ENCODE measurements at places on chromosomes 2 and 18. TPM values are rescaled to one million over a fixed set of nuclear protein-coding genes. Genes with fewer than 3 reads are reported as not detected.
A peak's percentile ranks its signal among the peaks of the same experiment; 100 is the strongest.

- H3K36me3 ChIP-seq = no peaks in the 10 kb centered on the region
- H3K27me3 ChIP-seq = no peaks in the 10 kb centered on the region
- H3K27ac ChIP-seq = no peak overlapping the region
- H3K4me3 ChIP-seq = no peak overlapping the region
Measured at GRCh38 chr2:52970642-52971041, 797.0 kb upstream of the CHAC2 start.

DNA sequence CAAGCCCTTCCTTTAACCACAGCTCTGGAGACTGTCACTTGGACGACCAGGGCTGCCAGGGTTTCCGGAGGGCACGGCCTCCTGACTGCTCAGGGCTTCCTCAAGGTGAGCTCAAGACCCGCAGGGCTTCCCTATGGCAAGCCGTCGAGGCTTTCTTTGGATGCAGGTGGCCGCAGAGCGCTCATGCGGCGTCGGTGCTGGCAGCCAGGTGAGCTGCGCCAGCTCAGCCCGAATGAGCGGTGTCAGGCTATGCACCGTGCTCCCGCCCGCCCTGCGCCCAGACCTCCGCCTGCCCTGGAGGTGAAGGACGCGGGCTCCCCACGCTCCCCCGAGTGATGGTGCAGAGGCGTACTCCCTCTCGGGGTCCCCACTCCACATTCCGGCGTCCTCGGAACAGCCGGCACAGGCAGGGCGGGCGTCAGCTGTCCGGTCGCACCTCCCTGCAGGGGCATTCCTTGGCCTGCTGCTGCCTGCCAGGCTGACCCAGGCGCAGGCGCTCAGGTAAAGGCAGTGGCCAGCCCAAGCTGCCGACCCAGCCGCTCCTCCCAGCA, 20.8 kb upstream of the TUBB6 start:
- H3K27me3 ChIP-seq = no peaks in the 10 kb centered on the region
- H3K36me3 ChIP-seq = no peaks in the 10 kb centered on the region
- peaks cover 24% of the 10 kb centered on the region for H3K4me1 ChIP-seq
- peak overlapping the region; percentile 89 for H3K27ac ChIP-seq
- DNase-seq = no peak

ACTR2 gene
- total RNA-seq = 75.9 TPM

DNA sequence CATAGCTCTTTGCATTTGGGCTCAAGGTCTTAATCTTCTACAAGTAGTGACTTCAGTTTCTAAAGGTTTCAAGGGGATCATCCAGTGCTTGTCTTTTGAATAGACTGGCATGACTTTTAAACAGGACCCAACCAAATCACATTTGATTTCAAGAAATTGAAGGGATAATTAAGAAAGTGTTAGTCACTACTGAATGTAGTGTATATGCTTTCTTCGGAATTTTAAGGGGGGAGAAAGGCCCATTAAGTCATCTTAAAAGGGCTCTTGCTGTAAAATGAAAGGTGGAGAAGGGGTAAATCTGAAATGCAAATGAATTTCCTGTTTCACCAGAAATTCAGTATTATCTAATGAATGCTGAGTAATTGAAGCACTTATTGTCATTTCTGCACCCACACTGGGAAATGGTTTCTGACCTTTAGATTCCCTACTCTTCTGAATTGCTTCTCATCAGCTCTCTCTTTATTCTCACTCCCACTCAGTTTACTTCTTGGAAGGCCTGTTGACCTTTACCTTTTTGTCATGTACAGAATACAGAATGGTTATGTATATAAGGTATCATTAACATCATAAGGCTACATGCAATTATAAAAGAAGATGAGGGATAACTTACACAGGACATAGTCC, 241.4 kb downstream of the SLC8A1 start:
- DNase-seq = no peak
- H3K27ac ChIP-seq = no peak overlapping the region
- no peaks in the 10 kb centered on the region for H3K36me3 ChIP-seq
- H3K27me3 ChIP-seq = no peaks in the 10 kb centered on the region
- no peak overlapping the region for H3K4me3 ChIP-seq
- no peaks in the 10 kb centered on the region for H3K4me1 ChIP-seq

DNA sequence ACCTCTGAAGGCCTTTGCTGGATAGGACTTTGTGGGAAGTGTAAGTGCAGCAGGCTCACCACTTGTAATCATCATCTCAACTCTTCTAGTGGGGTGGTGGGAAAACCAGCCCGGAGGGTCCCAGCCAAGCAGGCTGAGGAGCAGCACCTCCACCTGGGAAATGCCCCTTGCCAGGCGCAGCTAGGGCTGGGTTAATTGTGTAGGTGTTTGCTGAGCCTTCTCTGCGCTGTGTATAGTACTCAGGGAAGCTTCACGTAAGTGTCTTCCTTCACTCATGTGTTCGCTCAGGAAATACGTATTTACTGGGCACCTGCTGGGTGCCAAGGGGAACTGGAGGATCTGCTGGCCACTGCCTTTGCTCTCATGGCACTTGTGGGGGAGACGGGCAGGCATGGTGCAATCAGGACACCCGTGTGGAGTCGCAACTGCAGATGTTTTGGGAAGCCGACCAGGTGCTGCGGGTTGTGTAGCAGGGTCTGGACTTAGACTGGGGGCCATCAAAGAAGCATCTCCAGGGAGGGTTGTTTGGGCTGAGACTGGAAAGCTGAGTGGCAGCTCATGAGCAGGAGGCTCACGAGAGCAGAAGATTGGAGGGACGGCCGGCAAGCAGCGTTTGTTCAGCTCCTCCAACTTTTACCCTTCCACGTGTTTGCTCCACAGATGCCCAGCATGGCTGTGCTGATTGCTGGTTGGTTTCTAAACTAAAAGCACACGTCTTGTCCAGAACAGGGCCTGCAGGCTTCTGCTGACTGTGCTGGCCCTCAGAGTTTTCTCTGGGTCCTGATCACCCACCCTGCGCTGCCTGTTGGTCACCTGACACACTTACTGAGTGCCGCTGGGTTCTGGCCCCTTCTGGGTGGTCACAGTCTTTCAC, 164.6 kb downstream of the LDLRAD4 start:
- H3K27me3 ChIP-seq = no peaks in the 10 kb centered on the region
- peak overlapping the region; percentile 65 for H3K4me3 ChIP-seq
- peak overlapping the region; percentile 88 for H3K27ac ChIP-seq
- peaks cover 68% of the 10 kb centered on the region for H3K4me1 ChIP-seq
- DNase-seq = no peak

KLF11 gene
- total RNA-seq = 14.4 TPM

CACNB4 gene
- 5.6 TPM for total RNA-seq

DNA sequence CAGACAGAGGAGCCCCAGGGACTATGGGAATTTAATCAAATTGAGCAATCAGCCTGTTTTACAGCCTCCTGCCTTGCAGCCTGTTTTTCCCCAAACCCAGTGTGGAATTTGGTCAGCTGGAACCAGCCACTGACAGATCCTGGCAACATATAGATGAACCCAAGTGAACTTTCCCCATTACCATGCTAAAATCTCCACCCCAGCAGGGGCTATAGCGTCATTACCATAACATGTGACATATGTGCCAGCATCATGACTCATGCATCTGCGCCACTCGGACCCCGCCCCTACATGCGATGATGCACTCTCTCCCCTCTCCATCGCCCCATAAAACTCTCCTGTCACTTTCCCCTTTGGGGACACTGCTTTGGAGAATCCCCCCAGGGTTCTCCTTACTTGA, 17.3 kb upstream of the FEZ2 start:
- no peaks in the 10 kb centered on the region for H3K27me3 ChIP-seq
- no peaks in the 10 kb centered on the region for H3K36me3 ChIP-seq
- H3K4me1 ChIP-seq = no peaks in the 10 kb centered on the region
